AG04449 (cell line): ENCODE measurements at places on chromosomes 2 and 18.

DNA sequence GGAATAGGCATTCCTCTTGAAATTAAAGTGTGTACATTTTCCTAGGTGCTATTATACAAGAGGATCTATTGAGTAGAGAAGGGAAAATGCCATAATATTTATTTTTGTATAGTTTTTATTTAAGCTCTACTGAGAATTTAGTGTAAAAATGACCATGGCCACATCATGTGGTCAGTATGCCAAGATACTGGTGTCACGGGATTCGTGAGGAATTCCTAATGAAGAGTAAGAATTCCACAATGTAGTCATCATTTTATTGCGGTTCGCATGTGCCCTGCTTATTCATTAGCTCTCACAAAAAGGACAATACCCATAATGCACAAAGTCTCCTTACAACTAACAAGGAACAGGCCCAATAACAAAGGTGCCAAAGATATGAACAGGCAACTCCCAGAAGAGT, 39.3 kb upstream of the PARD3B start:
- DNase-seq: no peak

GRCh38 chr2:42567806-42568400, 529 bp upstream of the MTA3 start:
- no peak for DNase-seq

DNA sequence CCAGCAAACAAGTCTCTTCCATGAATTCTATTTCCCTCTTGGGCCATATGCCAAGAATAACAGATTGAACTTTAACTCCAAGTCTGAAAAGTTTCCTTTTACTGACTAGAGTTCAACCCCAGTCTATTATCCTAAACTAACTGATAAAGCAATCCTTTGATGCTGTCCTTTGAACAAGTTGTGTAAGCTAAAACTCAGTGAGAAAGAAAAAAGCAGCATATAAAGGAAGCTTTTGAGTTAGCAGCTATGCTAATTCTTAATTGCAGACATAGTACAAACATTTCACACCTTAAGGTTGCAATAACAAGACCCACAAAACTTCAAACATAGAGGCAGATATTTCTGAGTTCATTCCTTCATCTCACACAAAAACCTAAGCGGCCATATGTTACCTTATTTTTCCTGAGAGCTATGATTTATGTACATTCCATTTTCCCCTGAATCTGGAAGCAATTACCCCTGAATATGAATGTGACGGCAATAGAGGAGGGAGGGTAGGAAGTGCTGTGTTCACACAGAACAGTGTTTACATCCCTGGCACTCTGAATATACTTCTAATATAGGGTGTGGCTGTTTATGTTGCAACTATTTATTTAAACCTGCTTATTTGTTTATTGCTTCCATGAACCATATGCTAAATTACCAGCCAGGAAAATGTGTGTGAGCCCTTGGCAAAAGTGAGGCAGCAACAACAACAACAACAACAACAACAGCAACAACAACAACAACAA, 180.6 kb downstream of the IRS1 start:
- no peak for DNase-seq

DNA sequence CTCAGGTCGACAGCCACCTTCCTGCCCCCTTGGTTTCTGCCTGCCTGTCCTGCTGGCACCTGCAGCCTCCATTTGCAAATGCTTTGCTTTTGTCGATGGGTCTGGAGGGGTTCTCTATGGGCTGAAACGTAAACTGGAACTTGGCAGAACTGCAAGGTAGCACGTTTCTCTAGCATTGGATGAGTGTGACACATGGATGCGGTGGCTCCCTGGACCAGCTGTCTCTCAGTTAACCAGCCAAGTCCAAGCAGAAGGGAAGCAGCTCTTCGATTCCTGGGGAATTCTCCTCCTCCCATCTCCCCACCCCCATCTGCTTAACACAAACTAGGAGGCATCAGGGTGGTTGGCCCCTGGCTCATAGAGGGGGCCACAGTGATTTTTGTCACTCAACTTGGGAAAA, 57.3 kb downstream of the ITGB1BP1 start:
- no peak for DNase-seq

DNA sequence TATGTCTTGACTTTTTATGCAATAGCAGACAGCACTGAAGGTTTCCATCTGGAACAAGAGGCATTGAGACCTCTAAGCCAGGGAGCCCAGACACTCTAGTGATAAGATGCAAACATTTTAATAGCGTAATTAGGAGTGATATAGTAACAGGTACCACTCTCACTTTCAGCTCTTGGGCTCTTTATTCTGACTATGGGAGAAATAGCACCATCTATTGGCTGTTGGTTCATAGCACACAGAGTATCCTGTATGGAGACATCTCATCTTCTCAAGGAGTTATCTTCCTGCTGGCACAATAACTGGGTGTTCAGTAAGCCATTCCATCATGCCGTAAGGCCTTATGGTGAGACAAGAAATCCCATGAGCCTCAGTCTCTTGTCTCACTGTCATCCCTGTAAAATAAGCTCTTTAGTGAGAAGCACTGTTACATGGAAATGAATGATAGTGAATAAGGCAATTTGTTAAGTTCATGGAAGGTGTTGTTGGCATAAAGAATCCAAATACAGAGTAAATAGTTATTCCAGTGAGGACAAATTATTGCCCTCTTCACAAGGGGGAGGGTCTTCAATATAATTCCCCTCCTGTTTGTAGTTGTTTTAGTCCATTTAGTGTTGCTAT, 48.3 kb downstream of the THUMPD2 start:
- no peak for DNase-seq
